NCI-H446 (cell line): ENCODE measurements at places on chromosomes 5 and 9.

DNA sequence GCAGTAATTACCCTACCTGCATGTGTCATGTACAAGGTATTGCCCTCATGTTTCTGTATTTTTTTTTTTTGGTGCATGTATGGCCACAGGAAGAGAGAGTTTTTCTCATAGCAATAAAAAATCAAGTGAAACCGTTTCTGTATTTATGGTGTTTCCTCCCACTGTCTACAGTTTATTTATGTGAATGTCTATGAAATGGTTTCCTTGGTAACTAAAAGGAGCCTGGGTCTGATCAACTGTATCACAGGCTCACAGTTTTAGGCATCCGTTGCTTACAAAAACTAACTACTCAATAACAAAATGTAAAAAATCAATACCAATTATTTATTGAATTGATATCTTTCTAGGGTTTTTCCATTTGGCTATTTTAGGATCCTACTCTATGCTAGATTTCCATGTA lies 464.4 kb downstream of the TAF11L14 start:
- DNase-seq: no peak

GRCh38 chr5:180807654-180808414 lies 5.2 kb upstream of the MGAT1 start:
- DNase-seq: no peak

DNA sequence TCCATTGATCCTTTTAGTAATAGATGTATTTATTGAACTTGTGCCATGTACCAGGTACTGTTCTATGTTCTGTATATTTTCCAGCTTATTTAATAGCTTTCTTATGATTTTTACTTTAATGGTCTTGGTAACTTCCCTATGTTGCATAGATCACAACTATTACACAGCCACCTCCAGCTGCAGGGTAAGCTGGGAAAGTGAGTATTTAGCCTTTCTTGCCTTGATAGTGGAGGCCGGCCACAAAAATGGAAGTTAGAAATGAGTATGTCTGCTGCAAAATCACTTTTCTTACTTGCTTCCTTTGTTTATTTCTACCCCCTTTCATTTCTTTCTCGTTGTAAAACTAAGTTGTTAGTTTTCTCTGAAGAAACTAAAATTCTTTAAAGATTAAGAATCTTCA lies 43.1 kb upstream of the ANKDD1B start:
- DNase-seq: no peak

GRCh38 chr5:36569491-36569890 lies 36.9 kb upstream of the SLC1A3 start:
- no peak for DNase-seq
